ENCODE measurements at places on chromosomes 3 and 15.

DNA sequence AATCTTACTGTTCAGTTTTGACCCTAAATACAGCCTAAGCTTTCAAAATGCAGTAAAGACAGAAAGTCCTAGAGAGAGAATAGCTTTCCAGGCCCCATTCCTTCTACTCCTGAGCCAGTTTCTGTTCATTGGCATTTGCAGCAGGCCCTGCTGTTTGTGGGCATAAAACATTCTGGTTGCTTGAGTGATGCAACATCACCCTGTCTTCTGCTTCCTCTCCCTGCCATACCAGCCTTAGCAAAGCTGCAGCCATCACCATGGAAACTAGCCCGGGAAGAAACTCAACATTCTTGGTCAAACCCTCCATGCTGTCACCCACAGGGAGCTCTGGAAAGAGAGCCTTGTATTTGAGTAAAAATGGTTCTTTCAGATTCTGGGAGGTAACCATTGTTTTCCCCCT is 325.7 kb downstream of the MAGI1 start:
- no peak for DNase-seq

GRCh38 chr3:144497452-144497851 is 525.8 kb downstream of the DIPK2A start:
- no peak for DNase-seq

DNA sequence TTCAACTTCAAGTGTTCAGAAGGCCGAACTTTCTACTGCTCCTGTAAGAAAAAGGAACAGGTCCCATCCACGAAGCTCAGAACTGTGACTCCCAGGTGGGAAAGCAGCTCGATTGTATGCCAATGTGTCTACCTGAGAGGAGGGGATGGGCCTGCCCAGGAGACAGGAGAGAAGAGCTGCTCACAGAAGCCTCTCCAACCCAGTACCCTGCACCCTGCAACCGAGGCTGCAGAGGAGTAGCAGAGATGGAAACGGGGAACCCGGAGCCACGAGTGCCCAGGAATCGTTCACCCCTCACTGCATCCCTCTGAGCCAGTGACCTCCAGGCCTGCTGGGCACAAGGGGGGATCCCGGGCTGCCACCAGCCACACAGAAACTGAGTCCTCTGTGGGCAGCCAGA is 86.5 kb upstream of the PRR23E start:
- no peak for DNase-seq

- no peak for DNase-seq
Measured at GRCh38 chr3:2568156-2568555, 469.5 kb downstream of the CNTN4 start.

DNA sequence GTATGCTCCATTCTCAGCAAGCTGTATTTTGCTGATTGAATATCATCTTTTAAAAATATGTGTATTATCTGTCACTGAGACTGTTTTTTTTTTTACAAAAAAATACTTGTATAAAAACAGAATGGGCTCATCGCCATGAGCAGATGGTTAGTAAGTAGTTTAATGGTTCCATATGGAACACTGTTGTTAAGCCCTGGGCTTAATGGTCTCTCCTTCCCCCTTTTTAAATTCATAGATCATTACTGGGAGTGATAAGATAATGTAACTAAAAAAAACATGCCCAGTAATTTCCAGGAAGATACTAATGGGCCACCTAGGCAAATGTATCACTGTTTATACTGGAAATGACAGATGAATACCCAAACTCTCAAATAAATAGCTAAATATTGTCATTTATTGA is 95.3 kb upstream of the TPRG1 start:
- DNase-seq: no peak

GRCh38 chr3:102006812-102007485 is 157.6 kb downstream of the NFKBIZ start:
- no peak for DNase-seq

DNA sequence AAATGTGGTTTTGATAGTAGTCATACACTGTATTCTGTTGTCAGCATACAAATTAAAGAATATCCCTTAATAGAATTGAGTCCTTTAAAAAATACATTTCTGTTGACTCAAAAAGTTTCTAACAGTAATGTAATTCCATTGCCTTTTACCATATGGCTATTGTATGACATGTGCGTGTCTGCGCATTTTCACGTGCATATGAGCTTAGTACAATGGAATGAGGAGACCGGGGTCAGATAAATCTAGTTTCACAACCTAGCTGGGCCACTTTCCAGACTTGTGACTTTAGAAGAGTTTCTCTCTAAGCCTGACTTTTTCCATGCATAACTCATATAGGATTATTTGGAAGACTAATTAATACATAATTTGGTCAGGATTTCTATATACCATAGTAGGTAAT is 38.7 kb downstream of the ZBTB38 start:
- no peak for DNase-seq

DNA sequence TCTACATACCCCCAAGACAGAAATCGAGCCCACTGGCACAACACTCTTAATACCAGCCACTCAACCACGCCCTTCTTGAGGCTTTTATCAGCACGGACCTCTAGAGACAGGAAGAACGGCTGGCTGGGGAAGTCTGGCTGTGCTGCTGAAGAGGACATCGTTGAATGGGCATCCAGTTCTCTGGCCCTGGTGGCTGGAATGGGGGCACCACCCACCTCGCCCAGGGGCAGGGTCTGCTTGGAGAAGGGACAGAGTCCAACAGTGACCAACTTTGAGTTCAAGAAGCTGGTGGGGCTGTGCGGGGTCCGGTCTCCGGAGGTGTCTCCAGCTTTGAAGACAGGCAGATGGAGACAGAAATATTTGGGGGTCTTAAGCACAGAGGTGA is 77.5 kb downstream of the ATP10A start:
- DNase-seq: no peak

DNA sequence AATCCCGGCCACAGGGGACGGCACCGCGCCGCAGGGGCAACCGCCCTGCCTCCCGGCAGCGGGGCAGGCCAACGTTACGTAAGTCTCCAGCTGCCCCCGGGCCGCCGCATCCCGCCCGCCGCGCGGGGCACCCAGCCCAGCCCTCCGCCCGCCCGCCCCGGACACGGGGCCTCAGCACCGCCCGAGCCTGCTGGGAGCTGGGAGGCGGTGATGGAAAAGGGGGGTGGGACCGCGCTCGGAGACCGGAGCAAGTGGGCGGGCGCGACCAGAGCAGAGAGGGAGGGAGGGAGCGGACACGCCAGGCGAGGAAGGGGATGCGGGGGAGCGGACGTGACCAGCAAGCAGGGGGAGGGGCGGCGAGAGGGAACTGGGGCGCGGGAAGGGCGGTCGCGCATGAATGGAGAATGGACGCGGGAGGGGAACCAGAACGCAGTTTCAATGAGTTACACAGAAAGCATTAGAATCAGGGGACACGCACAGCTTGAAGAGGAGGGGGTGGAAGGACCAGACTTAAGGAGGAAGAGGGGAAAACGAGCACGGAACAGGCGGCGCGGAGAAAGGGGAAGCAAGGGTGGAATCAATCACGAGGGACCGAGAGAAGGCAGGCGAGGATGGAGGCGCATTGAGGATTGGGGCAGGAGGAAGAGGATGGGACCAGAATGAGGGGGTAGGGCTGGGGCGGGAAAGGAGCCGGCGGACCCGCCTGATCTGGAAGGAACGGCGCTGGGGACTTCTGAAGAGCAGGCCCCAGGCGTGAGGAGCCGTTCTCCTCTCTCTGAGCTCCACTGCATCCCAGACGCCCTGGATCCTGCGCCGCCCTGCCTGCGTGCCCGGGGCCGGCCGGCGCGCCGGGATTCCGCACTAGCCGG is 559 bp downstream of the PKM start:
- peak; percentile 74 for DNase-seq

GRCh38 chr3:106349191-106349881 is 480.5 kb upstream of the CBLB start:
- DNase-seq: no peak

GRCh38 chr3:75260-75659 is 121.3 kb upstream of the CHL1 start:
- DNase-seq: no peak

DNA sequence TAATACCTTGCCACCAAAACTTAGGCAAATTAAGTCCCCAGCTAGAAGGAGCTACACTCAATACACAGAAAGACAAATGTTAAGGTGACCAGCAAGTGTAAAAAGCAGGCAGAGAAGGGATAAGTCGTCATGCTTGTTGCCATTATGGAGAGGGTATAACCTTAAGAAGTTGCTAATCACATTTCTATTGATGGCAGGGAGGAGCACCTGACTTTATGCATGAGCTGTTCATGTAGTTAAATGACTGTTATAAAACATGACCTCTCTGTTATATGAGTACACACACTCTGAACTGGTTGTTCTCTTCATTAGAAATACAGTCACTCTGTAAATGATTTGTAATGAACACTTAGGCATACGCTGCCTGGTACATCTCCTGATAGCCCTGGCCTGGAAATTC is 6.6 kb upstream of the CCNL1 start:
- no peak for DNase-seq

DNA sequence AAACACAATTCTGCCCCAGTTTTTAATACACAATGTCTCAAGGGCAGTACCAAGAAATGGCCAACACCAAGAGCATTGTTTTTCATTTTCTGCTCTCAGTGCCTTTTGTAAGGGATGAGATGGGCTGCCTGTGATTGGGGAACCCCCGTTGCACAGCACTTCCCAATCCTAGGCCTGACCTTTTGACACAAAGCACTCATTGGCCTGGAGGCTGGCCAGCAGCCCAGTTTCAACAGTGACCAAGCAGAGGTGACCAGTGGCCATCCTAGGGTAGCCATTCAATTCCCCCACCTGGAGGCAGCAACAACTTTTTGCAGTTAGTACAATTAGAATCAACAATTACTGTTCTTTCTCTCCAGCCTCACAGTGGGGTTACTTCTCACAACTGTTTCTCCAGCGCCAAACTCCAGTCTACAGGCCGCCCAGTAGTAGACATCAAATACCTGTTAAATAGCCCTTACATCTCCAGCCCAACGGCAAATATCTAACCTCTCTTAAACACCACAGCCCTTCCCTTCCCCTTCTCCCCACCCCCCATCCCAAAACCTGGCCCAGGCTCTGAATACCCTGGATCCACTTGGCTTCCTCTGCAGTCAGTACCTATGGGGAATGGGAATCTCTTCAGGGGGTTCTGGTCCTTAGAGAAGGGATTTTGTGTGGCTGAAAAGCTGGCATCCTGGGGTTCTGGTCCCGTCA is 8.9 kb upstream of the LRRC2 start:
- DNase-seq: no peak

DNA sequence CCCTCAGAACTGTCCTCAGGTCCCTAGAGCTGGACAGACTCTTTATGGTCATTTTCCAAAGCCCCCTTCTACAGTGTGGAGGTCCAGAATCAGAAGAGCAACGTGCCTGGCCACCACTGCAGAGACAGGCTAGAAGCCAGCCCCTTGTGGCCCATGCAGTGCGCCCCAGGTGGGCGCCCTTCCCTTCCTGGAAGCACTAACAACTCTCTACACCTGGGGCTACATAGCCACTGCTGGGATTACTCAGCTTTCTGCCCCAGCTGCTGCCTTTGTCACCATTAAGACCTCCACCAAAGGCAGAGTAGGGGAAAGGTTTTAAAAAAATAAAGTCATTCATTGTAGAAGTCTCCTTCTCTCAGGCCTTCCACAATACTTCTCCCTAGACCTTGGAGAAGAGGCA is 2.3 kb downstream of the RASGRP1 start:
- no peak for DNase-seq

DNA sequence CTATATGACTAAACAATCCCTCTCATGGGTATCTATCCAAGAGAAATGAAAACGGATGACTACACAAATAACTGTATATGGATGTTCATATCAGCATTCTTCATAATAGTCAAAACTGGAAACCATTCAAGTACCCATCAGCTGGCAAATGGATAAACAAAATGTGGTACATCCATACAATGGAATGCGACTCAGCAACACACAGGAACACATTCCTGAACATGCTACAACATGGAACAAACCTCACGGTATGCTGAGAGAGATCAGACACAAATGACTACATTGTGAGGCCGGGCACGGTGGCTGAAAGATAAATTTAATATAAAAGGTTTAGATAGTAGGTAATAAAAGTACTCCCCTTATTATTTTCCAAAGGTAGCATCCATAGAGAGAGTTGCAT is 42.6 kb downstream of the CCR4 start:
- DNase-seq: no peak

- DNase-seq: no peak
Measured at GRCh38 chr15:53506370-53506769, 253.1 kb downstream of the WDR72 start.

GRCh38 chr3:131038326-131038725 is 11.6 kb downstream of the NEK11 start:
- DNase-seq: no peak

- no peak for DNase-seq
Measured at GRCh38 chr15:74180881-74181602, 7.5 kb downstream of the ISLR start.

GRCh38 chr3:11288786-11289637 is 16.8 kb downstream of the ATG7 start:
- no peak for DNase-seq

DNA sequence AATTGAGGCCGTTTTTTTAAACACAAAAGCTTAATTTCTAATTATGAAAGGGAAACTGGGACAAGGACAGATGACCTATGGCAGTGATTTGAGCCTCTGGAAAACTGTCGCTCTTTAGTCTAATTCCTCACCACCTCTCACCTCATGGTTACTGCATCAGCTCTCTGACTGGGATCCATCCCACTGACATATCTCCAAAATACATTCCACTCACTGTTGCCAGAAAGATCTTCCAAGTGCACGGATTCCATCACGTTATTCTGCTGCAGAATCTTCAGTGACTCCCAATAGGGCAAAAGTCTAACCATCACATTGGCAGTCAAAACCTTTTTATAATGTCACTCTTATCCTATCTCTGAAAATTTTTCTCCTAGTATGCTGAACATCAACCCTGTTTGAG is 132.3 kb upstream of the MB21D2 start:
- DNase-seq: no peak

DNA sequence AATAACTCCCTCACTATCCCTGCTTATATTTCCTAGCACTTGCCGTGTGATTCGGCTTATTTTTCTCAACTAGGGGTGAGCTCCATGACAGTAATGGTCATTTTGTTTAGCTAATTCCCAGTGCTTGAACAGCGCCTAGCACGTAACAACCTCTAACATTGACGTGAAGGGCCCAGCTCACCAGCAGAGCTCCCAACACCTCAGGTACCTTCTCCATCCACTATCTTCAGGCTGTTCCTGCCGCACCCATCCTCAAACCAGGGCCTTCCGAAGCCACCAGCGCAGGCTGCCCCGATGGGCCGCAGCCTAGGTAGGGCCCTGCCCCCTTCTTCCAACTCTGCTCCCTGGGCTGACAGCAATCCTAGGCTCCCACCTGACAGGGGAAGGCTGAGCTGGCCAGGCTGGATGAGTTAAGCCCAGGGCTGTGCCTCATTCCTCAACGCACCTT is 751 bp upstream of the RPS17 start:
- DNase-seq: no peak

DNA sequence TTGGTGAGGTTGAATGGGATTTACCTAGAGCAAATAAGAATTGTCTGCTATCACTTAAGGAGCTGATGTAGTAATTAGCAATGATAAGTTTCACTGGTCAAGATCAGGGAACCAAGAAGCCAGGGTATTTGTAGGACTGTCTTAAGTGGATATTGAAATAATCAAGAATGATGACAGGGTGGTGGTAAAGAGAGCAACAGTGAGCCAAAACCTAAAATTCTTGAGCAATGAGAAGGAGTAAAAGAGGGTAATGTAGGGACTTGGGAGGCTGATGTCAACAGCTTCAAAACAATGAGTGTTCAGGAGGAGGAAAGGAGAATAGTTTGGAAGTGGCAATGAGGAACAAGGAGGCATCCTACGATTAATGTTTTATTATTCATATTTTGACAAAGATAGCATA is 31.5 kb upstream of the SLC2A2 start:
- DNase-seq: no peak

All from NCI-H510A (cell line).